Dorsolateral prefrontal cortex (tissue), 122 donors: ENCODE measurements at places on chromosomes 1 and 21.

- DNase-seq = no peak
Observed at GRCh38 chr1:39954324-39954869, 548 bp upstream of the MFSD2A start.

DNA sequence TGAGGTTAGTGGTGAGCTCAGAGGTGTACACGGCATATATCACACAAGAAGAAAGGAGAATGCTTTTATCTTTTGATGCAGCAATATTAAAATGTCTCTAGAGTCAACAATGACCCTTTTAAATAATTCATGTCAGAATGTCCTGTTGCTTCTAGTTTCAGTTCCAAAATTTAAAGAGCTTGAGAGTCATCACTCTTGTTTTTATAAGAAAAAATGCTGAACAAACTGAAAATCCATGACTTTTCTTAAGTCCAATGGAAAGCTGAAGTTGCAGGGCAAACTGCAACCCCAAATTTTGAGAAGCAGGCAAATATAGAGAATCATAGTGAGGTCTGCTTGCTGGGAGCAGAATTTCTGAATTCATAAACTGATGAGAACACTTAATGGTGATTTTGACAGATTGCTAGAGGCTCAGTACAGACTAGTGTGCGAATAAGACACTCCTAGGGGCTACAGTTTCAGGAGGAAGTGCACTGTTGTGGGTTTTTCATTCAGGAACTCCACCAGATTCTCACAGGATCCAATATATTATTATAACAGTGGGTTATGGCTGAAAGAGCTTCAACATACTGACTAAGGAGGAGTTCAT is 135.1 kb downstream of the CLIC6 start:
- DNase-seq = no peak

- DNase-seq = no peak
Observed at GRCh38 chr1:59058665-59059439, 238.0 kb upstream of the FGGY start.

- DNase-seq = no peak
Observed at GRCh38 chr21:41011098-41011731, 156.7 kb upstream of the BACE2 start.

GRCh38 chr1:234409328-234409727 is 36.1 kb downstream of the COA6 start:
- DNase-seq = no peak

DNA sequence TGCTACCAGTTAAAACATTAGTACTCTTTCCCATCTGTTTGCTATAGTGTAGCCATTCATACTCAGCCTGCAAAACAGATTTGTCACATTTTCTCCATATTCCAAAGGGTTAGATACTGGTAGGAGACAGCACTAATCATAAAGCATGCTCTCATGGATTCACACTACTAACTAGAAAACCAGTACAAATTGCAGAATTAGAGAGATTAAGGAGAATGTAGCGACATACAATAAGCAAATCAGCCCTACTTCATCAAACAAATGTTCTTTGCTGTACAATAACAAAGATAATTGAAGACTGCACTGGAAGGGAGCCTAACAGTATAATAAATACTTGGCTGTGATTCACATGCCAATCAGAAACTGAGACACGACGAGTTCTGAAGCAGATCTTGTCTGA is 368.0 kb upstream of the PRMT6 start:
- no peak for DNase-seq

DNA sequence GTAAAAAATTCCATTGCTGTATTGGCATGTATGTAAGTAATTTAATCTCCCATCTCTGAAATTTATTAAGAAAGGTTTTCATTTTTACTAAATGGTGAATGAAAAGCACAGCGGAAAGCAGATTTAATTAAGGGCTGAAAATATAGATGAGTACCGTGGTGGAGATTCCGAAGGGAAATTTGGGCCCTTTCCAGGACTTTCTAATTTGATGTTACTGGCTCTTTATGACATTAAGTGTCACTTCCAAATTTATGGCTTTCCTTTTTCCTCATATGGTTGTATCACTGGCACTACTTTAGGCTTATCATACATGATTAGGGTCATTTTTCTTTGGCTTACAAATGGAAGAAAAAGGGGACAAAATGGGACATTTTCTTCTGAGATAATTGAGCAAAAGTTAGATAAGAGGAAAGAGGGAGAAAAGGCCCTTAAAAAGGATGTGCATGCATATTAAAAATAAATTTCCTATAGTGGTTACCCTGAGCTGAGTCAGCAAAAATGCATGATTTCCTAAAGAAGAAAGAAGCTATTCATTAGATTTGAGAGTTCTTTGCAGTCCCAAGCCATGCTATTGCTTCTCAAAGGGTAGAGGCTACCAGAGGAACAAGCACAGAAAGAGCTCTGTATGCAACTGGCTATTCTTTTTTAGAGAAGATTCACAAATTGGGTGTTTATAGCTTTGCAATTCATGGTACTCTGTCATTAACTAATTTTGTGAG is 74.9 kb upstream of the CNIH3 start:
- no peak for DNase-seq

GRCh38 chr1:30284728-30285475 is 438.5 kb downstream of the MATN1 start:
- no peak for DNase-seq

GRCh38 chr1:244369256-244370057 is 82.3 kb downstream of the ADSS2 start:
- DNase-seq = no peak

DNA sequence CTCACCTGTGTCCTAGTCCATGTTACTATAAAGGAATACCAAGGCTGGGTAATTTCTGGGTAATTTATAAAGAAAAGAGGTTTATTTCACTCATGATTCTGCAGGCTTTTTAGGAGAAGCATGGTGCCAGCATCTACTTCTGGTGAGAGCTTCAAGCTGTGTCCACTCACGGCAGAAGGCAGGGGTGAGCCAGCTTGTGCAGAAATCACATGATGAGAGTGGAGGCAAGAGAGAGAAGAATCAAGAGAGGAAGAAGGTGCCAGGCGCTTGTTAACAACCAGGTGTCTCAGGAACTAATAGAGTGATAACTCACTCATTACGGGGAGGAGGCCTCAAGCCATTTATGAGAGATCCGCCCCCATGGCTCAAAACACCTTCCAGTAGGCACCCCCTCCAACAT is 67.5 kb upstream of the CD34 start:
- DNase-seq = no peak

- DNase-seq = no peak
Observed at GRCh38 chr1:246332078-246332477, 175.0 kb downstream of the SMYD3 start.

DNA sequence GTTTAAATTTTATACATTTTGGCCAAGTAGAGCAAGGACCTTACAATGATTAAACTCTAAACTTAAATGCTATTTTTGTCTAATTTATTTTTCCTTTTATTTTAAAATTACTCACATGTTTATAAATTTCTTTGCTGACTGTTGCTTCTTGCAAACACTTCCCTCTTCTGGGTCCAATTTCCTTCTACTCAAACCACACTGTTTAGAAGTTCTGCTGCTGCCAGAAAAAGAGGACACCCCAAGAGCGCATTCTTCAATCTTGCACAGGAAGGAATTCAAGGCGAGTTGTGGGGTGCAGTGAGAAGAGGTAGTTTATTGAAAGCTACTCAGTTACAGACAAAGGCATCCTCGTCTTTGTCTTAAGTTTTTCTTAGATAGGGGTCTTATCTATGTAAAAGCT is 88.5 kb upstream of the NEK7 start:
- DNase-seq = no peak

- DNase-seq = no peak
Observed at GRCh38 chr1:39354572-39354971, 136.9 kb upstream of the BMP8A start.

- no peak for DNase-seq
Observed at GRCh38 chr1:154859151-154859785, 10.8 kb downstream of the KCNN3 start.
